ENCODE measurements at places on chromosomes 6 and 20.

- DNase-seq: no peak
These were observed 42.7 kb upstream of the NHSL1 start for GRCh38 chr6:138541823-138542481.

- no peak for DNase-seq
These were observed 33.7 kb downstream of the NINL start for GRCh38 chr20:25551413-25552215.

DNA sequence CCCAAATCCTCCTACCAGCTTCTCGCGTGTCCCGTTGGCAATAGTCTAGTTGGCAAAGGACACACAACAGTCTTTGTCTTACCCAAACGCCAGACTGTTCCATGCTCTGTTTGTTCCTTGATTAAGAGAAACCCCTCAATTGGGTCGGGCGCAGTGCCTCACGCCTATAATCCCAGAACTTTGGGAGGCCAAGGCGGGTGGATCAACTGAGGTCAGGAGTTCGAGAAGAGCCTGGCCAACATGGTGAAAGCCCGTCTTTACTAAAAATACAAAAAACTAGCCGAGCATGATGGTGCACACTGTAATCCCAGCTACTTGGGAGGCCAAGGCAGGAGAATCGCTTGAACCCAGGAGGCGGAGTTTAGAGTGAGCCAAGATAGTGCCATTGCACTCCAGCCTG is 153.7 kb downstream of the GRM4 start:
- no peak for DNase-seq

- DNase-seq: no peak
These were observed 85.4 kb downstream of the ZMYND8 start for GRCh38 chr20:47271046-47271615.

GRCh38 chr20:14521436-14521835 is 184.0 kb upstream of the FLRT3 start:
- no peak for DNase-seq

- DNase-seq: no peak
These were observed 92.6 kb upstream of the RIPOR2 start for GRCh38 chr6:25028328-25028727.

GRCh38 chr6:52588087-52588709 is 11.3 kb upstream of the TRAM2 start:
- DNase-seq: no peak

DNA sequence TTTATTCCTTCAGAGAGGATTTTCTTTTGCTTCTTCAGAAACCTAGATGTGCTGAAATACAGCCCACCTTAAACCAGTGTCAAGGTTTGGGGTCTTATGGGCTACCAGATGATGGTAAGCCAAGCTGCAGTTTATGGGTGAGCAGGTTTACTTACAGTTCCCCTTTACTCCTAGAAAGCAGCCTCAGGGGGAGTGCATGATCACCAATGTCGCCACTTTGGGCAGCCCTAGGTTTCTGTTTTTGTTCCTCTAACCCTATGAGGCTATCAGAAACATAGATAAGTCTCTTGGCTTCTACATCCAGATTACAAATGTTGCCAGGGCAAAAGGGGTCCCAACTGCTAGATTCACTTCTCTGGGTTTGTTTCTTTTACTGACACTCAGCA is 67.2 kb downstream of the TRIM27 start:
- DNase-seq: no peak

DNA sequence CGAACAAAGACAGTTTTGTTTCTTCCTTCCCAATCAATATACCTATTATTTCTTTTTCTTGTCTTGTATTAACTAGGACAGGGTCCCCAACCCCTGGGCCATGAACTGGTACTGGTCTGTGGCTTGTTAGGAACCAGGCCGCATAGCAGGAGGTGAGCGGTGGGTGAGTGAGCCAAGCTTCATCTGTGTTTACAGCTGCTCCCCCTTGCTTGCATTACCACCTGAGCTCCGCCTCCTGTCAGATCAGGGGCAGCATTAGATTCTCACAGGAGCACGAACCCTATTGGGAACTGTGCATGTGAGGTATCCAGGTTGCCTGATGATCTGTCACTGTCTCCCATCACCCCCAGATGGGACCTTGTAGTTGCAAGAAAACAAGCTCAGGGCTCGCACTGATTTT is 151.9 kb downstream of the CDKAL1 start:
- no peak for DNase-seq

DNA sequence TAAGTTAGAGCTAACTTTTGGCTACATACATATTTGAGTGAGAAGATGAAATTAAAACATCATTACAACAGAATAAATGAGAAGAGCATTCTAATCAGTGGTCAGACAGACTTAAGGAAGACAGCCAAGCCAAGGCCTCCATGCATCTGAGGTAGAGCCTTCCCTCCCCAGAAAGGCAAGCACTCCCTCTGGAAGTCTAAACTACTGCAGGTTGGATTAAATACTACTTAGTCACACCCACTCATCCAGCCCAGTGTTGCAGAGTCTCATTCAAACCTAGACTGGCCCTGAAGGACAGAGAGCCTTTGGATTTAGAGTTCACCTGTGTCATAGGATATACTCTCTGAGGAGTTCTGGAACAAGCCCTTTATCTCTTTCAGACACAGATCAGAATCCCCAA is 29.2 kb downstream of the TMX4 start:
- DNase-seq: no peak
